ENCODE measurements at places on chromosomes 6 and 20.

DNA sequence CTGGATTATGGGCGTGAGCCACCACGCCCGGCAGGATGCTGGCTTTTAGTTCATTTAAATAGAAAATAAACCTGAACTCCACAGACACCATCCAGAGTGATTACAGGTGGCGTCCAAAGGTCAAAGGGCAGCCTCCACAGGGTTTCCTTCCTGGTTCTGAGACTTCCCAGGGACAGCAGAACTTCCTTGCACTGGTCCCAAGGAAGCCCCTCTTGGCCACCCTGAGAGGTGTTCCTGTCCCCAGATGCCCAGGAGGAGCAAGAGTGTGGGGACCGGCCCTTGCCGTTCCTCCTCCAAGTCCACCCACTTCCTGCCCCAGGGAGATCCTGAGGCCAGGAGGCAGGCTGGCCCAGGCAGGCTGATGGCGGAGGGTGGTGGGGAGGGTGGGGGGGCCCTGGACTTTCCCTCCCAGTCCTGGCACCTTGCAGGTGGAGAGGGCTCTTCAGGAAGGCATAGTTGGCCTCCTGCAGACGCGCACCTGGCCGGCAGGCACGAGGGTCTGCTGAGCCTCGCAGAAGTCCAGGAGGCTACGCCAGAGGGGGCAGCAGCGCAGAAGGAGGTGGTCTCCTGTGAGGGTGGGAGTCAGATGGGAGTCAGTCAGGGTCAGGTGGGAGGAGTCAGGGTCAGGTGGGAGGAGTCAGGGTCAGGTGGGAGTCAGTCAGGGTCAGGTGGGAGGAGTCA is 5.0 kb downstream of the FNDC11 start:
- no peak for DNase-seq

GRCh38 chr6:170189236-170189635 is 101.6 kb downstream of the DLL1 start:
- no peak for DNase-seq

DNA sequence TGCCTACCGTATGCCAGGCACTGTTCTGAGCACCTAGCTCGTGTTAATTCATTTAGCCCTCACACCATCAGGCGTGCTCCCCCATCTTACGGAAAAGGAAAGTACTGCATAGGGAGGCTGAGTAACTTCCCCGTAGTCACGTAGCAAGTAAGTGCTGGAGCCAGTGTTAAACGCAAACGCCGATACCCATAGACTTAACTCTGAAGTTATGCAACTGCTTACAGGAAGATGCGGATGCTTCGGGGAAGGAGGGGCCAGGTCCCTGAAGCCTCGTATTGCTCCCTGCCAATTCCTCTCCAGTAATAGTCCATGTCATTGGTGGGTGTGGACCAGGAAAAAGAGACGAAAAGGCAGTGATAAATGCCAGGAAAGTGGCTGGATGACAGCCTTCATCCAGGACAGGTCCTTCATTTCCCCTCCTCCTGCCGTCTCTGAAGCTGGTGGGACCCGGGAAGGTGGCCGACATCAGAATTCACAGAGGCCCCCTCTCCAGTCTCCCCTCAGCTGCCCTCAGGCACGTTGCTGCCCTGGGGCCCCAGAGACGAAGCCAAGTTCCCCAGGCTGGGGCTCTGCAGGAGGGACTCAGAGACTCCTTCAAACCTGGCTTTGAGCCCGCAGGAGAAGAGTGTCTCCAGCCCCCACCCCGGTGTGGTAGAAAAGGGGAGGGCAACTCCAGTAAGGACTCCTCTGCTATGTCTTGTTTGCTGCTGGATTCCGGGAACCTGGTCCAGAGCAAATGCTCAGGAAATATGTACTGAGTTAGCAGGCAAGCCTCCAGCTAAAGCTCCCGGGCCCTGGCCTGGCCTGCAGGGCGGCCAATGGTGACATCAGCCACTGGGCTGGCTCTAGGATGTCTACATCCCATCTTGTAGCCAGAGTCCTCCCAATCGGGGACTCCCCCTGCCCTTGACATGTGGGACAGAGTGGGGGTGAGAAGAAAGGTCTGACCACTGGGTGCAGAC is 37.8 kb downstream of the RAB44 start:
- no peak for DNase-seq

GRCh38 chr6:46876126-46876525 is 45.6 kb downstream of the ADGRF5 start:
- peak; percentile 84 for DNase-seq
